ENCODE measurements at places on chromosomes 4 and X.

DNA sequence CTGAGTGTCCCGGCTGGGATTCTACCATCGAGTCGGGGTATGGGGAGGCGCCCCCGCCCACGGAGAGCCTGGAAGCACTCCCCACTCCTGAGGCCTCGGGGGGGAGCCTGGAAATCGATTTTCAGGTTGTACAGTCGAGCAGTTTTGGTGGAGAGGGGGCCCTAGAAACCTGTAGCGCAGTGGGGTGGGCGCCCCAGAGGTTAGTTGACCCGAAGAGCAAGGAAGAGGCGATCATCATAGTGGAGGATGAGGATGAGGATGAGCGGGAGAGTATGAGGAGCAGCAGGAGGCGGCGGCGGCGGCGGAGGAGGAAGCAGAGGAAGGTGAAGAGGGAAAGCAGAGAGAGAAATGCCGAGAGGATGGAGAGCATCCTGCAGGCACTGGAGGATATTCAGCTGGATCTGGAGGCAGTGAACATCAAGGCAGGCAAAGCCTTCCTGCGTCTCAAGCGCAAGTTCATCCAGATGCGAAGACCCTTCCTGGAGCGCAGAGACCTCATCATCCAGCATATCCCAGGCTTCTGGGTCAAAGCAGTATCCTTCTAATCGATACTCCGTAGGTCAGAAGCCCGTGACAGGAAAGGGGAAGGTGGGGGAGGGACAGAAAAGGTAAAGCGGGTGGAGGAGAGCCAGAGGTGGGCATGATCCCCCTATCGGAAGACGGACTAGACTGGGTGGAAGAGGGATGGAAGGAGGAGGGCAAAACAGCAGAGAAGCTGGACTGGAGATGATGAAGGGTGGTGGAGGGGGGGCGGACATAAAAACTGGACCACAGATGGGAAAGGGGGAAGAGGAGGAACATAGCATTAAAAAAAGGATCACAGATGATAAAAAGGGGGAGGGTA is 828 bp downstream of the TSPYL2 start:
- DNase-seq = no peak

- DNase-seq = no peak
Observed at GRCh38 chr4:63556332-63556731, 852.9 kb downstream of the TECRL start.

DNA sequence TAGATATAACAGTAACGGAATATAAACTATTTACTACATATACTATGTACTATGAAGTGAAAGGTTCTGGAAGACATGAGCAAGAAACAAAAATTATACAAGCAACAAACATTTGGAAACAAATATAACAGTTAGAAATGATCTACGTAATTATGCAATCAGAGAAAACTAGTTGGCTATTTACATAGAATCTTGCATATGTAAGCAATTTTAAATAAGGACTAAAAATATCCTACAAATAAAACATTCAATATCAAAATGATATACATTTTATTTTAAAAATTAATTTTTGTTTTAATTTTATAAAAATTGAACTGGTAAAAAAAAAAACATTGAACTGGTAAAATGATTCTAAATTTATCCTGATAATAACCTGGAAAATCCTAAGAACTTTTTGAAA is 642.5 kb upstream of the PCDH10 start:
- DNase-seq = no peak

DNA sequence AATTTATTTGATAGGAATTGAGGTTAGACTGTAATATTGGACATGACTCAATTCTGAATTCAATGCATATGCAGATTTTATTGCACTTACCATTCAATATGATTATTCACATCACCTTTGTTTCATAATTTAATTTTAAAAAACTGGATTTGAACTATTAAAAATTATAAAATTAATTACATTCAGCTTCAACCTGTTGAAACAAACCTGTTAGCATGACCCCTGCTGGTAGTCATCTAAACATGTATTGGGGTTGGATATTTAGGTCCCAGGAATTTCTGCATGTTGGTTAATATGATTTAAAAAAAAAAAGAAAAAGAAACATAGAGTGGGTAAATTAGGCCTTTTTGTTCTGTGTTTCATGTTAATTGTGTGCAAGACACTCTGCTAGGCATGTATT is 85.9 kb downstream of the ARSJ start:
- DNase-seq = no peak

DNA sequence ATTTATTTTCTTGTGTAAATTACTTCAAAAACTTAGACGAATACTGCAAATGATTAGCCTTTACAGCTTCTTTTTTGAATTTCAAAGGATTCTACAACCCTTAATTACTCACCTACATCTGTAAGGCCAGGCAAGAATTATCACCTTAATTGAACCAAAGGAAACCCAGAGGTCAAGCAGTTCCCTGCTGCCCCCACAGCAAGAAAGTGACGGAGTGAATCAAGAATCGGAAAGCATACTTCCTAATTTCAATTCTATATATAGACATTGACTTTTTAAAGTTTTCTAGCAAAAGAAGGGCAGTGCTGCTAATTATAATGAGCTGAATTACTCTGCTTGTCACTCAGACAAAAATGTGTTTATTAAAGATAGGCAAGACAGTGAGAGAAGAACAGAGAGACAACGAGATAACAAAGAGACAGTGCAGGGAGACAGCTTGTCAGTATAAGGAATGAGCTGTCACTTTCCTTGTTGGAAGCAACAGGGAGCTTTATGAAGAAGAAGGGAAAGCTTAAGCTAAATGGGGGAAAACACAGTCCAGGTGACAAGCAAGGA is 47.5 kb upstream of the SPANXN4 start:
- no peak for DNase-seq

DNA sequence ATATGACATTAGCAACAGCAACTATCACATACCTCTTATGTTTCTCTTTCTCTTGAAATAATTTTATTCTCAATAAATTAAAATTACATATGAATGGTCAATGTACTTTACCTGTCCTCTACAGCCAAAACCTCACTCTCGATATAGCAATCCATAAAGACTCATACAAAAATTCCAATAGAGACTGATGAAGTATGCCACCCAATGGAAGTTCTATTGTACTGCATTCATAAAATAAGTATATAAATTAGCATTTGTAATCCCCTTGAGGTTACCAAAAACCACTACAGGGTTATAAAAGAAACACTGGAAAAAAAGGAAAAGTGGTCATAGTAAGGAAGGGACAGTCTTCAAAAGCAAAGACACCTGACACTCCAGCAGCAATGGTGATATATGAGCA is 32.8 kb downstream of the CLDN2 start:
- DNase-seq = no peak

- no peak for DNase-seq
Observed at GRCh38 chrX:108704839-108705238, 31.5 kb downstream of the IRS4 start.

DNA sequence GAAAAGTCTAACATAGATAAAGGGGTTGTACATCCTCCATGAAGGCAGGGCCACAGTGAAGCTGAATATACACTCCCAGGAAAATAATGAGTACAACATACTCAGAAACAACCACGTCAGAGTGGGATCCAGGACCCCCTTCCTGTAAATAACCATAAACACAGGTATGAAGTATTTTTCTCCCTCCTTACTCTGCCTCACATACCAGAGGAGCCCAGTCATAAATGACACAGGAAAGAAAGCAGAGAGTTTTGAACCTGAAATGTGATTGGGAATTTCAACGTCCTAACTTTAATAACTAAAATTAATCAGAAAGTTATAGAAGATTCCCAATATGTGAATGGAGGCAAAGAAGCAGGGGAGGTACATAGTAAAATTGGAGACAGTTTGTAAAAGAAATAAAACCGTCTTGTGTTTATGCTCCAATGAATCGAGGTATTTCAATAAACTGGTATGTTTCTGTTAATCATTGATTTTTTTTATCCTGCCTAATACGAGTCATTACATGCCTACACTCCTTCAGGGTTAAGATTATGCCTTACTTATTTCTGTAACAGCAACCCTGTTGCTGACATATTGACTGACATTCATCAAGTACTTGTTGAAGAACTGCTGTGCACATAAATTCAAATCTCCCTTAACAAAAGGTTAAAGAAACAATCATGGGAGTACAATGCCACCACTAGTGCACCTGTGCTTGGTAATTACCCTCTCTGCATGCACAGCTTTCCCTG is 431.3 kb downstream of the KCNIP4 start:
- DNase-seq = no peak

GRCh38 chr4:54764476-54764875 is 106.7 kb downstream of the KIT start:
- no peak for DNase-seq

GRCh38 chr4:183738961-183739360 is 79.9 kb downstream of the TRAPPC11 start:
- no peak for DNase-seq

GRCh38 chr4:1154523-1155182 is 17.7 kb downstream of the SPON2 start:
- no peak for DNase-seq

DNA sequence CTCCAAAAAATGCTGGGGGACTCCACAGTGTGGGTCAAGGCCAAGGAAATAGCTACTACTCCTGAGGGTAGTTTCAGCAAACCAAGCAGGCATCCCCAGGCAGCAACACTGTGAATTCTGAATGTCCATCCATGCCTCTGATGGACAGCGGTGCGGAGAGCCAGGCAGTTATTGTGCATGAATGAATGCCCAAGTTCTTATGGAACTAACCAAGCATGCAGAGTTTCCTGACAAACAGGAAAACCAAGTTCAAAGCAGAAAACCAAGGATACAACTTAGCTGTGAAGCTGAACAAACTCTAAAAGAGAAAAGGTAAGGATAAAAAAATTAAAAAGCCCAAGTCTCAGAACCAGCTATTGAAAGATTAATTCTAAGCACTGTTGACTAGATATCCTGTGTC is 642.6 kb upstream of the HS3ST1 start:
- DNase-seq = no peak

DNA sequence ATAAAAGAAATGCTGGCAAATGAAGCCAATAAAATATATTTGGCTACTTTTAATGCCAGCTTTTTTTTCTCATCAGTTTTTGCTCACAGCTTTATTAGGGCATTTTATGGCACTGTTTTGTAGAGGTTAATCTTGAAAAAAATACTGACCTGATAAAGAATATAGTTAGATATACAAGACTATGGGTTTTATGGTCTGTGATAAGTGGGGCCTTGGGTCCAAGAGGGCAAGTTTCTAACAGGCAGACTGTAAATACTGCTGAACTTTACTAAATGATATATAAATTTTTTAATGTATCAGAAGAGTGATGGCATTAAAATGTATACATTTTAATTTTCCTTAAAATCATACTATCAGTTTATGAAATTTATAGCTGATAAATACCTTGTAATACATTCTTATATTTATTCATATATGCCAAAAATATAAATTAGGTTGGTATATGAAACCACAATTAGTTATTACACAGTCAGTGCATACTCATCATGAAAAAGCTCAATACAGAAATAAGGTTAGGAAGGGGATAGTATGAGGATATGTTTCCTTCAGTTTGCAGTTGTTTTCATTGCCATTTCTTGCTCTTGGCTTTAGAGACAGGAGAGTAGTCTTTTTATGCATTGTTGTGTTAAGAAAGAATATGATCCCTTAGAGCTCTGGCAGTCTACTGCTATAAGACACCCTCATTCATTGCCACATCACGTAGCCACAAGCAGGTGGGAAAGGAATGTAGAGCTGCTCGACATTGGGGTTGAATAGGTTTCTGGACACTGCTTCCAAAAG is 146.6 kb downstream of the TLL1 start:
- DNase-seq = no peak

- no peak for DNase-seq
Observed at GRCh38 chr4:24476282-24476681, 108.1 kb downstream of the DHX15 start.

DNA sequence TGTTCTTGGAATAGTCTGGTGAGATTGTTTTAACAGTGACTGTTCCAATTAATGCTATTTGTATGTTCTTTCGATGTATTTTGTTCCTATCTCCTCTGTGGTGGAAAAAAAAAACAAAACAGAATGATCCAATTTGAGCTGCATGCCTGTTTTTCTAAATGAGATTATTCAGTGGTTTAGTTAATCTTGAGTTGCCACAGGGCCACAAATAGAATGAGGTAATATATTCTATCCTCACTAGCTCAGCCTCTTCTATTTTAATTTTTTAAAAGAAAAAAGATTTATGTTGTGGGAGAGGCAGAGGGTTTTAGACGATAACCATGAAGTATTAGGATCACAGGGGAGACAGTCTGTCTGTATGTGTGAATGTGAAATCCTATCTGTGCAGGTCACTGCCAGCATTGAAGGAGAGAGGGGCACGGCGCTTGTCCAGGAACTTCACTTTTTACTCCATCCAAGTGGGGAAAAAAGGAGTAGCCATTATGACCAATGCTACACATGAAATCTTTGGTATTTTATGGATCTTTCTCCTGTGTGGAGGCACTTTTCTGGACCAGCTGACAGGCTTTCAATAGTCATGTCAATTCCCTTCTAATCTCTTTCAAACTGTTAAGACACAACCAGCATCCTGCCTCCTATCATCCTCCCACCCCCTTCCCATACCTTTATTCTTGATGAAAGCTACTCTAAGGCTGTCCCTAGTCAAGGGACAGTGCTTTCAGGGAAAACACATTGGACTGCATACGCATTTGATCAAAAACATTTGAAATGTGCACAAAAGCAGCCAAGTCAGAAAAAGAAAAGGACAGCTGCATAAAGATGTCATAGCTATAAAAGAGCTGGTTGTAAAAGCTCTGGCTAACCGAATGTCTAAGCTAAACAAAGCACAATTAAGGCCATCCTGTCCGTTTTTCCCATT is 1063.8 kb upstream of the INTU start:
- DNase-seq = no peak

DNA sequence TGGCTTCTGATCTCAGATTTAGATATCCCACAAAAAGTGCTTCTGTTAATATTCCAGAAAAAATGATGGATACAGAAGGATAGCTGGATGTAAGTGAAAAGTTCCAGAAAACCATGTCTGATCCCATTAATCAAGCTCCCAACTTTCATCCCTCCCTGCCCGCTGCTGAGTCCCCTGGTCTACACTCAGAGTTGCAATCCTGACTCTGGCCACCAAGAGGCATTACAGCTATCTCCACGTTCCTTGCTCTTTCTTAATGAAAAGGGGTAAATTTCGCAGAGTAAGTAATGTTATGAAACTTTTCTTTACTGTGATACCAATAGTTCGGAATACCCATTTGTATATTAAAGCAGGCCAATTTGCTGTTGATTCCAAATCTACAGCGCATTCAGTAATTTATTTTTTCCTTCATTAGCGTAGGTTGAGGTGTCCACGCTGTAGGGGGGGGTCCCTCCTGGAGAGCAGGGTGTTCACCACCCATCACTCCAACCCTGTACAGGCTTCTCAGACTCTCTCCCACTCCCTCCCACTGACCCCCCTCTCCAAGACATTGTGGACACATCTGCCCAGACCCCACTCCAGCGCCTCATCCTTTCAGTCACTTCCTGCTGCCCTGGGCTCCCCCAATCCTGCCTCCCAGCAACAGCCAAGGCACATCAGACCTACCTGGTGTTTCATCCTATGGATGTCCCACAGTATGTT is 55.1 kb downstream of the RAB40A start:
- DNase-seq = peak; percentile 22

DNA sequence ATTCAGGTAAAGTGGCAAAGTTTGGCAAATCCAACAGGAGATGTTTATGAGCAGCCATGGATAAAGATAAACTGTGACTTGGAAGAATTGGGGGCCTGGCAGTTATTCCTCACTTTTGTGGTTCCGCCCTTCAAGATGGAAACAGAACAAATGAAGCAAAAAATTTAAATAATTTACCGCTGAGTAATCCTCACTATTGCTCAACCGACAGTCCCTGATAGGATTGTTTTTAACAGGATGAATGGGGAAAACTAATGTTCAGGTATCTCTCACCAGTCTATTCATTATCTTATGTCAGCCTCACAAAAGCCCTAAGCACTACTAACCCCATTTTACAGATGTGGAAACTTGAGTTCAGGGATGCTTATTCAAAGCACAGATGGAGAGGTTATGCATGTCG is 90.8 kb downstream of the FNIP2 start:
- no peak for DNase-seq
